ENCODE measurements at places on chromosomes 16 and 17.

DNA sequence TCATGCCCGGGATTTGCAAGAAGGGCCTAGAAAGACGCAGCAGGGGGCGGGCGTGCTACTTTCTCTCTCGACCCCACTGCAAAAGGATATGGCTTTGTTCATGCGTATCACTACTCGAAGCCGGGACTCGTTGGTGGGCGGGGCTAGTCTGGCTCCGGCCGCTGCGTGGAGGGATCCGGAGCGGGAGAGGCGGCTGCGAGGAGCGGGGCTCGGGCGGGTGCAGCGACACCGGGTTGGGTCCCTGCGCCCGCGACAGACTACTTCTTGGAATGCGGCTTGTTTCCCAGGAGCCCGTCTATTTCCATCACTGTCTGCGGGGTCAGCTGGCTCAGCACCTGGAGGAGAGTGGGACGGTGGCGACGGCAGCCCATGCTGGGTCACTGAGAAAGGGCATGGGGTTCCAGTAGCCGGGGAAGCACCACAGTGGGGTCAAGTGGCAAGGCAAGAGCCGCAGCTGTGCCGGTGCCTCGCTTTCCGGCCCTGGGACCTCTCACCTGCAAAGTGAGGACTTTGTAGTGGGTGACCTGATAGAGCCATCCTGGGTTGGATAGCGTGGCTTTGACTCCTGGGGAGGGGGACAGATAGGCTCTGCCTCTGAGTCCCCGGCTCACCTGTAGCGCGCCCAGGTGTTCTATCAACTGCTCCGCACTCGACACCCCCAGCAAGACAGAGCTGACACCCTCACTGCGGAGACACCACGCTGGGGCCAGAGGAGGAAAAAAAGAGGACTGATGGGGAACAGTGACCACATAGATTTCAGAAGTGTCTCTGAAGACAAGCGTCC lies 6.6 kb downstream of the KCNAB3 start:
- peak; percentile 79 for DNase-seq

DNA sequence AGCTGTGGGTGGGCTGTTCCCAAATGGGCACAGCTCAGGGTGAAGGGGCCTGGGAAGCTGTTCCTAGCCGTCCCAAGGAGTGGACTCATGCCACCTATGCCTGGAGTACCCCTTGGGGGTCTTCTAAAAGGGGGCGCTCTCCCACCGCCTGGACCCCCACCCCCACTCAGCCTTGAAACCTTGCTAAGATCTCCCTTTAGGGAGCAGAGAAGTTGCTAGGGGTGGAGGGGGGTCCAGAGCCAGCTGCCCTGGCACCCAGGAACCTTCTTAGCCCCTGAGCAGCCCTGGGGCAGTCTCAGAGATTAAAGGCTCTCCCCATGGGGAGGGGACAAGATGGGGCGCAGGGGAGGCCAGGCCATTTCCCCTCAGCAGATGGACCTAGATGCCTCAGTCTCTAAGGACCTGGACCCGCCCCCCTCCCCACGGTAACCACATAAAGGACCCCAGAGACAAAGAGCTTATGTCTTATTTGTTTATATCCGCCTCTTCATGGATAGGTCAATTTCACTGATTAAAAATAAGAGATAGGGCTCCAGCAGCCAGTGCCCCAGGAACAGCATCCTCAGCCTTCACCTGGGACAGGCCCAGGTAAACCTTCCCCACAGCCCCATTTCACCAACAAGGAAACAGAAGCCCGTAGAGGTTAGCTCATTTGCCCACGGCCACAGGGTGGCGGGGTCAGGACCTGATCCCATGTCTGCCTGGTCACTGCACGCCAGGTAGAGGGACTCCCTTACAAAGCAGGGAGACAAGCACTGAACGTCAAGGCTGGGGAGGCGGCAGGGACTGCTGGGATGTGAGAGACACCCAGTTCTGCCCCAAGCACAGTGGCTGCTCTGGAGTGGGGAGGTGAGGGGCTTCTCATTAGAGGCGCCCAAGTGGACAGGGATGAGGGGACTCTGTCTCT lies 3.4 kb downstream of the MTSS2 start:
- no peak for DNase-seq

GRCh38 chr17:81440051-81440471 lies 44.8 kb downstream of the BAHCC1 start:
- DNase-seq: no peak

- no peak for DNase-seq
These were observed 4.5 kb upstream of the CASC3 start for GRCh38 chr17:40135817-40136216.

DNA sequence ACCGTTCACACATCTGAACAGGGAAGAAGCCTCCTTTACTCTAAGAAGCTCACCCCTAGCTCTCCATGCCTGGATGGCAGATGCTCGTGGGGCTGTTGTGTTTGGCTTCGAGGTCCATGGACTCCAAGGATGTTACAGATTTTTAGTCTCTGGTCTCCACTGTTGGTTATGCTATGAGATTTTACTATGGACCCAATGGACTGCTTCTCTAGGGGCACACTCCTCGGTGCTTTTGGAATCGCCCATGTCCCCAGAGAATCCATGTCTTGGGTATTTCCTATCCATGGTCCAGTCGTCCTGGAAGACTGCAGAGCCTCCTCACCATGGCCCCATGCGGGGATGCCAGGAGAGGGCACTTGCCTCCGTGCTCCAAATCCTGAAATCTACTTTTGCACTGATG lies 83.4 kb downstream of the KCNJ12 start:
- DNase-seq: no peak

DNA sequence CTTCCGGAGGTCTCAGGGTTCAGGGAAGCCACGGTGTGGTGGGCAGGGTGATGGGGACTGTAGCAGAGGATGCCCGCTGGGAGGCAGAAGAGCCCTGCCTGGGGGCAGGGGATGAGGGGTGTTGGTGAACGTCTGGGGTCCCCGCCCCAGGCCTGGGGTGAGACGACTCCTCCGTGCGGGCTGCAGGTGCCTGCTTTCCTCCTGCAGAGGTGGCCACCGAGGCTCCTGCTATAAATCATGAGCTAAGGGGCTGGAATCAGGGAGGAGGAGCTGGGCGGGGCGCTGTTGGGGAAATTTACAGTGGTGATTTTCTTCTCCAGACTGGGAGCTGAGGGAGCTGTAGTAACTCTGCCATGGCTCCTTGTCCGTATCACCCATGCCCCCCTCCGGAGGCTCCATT lies 167.0 kb downstream of the MRM1 start:
- no peak for DNase-seq

GRCh38 chr17:19410875-19411620 lies at the start of gene RNF112:
Gene RNF112, plus strand, starts transcription at chr17:19411232. Its CDS starts 177 bp downstream, at chr17:19411409.
- DNase-seq: peak; percentile 46

DNA sequence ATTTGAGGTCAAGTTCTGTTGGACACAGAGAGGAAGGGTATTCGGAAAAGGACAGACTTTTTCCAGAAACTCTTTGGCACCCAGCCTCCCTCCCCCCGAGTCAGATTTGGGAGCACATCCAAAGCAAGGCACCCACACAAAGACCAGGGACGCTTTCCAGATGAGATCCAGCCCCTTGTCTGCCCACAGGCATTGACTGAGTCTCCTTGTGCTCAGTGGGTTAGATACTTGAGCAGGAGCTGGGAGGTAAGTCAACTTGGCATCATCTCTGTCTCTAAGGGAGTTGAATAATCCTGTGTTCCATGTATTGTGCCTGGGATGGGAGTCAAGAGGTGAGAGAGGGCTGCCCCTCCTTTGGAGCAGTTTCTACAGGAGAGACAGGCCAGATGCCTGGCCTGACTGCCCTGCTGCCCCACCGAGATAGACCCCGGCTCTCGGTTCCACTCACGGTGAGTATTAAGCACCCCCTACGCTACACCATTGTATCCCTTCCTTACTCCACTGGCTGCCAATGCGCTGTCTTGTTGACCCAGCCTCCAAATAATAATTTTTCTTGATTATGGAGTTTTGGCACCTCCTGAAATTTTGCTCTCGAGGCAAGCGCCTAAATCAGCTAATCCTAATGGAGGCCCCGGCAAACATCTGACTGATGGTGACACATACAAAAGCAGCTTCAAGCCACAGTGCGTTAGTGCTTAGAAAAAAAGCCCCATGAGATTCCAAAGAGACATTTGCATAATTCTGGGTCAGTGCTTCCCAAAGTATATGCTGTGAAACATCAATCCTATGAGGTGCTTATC lies 29.6 kb upstream of the MAP3K14 start:
- DNase-seq: no peak

Data from fibroblast of skin of back (primary cell).